ENCODE measurements at places on chromosomes 2 and 18.

DNA sequence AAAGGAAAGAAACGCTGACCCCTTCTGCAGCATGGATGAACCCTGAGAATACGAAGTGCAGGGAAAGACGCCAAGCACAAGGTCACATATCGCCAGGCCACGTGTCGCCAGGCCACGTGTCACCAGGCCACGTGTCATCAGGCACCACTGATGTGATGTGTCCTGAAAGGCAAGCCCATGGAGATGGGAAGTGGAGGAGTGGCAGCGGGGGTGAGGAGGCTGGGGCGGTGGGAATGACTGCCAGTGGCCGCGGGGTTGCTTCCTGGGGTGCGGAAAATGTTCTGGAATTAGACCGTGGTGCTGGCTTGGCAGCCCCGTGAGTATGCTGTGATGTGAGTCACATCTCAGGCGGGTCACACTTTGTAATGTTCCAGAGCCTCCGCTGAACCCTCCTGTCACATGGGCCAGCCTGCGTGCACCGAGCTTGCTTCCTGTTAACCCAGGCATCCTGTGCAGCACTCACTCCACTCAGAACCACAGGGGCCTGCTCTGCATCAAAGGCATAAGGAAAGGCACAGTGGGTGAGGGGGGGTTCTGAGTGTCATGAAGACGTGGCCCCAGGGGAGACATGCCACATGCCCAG is 39.0 kb downstream of the SLC66A2 start:
- no peak for DNase-seq

- no peak for DNase-seq
These were observed 7.1 kb downstream of the KCNE4 start for GRCh38 chr2:223058952-223059716.

- no peak for DNase-seq
These were observed 1084.7 kb upstream of the NXPH2 start for GRCh38 chr2:139864821-139865302.

- DNase-seq, result no peak
These were observed 28.7 kb upstream of the SKOR2 start for GRCh38 chr18:47280121-47280520.

- no peak for DNase-seq
These were observed 62.0 kb downstream of the IKZF2 start for GRCh38 chr2:213089438-213089837.

GRCh38 chr18:22191923-22192322 is 22.5 kb downstream of the GATA6 start:
- no peak for DNase-seq

DNA sequence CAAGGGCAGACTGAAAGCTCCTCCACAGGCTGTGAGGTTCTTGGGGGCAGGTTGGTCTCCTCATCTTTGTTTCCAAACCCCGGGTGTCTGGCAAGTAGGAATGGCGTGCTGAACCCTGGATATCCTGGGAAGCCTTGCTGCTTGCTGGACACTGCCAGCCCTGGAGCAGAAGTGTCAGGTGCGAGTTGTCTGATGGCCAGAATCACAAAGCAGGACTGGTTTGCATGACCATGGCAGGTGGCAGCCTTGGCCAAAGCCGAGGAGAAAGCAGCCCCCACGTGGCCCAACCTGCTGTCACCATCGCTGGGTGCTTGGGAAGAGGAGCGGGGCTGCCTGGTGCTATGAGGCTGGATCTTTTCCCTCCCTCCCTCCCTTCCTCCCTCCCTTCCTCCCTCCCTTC is 309.5 kb upstream of the HS6ST1 start:
- DNase-seq, result no peak

DNA sequence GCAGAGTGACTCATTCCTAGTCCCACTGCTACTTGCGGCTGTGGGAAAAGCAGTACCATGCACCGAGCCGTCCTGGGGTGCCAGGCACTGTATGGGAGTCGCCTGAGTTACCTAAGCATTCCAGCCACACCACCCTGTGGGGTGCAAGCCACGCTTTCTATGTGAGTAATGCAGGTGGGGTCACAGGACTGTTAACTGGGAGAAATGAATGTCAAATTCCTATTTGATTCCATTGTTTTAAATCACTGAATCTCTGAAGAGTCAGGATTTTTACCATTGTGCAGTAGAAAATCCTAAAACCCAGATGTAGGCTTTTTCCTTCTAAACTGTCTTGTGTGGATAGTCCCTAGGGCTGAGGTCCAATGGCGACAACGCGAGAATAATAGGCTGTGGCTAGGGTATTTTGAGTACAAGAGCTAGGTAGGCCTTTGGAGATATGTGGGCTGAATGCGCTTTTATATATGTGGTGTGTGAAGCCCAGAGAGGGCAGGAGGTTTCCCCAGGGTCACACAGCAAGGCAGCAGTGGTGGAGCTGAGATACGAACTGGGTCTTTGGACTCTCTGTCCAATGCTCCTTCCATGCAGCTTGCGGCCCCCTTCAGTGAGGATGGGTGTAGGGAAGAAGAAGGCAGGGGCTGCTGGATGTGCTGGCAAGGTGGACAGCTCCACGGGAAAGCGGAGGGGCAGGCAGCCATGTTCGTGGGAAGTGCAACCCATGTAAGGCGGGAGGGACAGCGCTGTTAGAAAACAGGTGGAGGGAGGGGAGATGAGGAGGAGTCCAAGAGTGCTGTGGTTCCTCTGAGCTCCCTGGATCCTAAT is 83.2 kb downstream of the DDX1 start:
- DNase-seq, result no peak

DNA sequence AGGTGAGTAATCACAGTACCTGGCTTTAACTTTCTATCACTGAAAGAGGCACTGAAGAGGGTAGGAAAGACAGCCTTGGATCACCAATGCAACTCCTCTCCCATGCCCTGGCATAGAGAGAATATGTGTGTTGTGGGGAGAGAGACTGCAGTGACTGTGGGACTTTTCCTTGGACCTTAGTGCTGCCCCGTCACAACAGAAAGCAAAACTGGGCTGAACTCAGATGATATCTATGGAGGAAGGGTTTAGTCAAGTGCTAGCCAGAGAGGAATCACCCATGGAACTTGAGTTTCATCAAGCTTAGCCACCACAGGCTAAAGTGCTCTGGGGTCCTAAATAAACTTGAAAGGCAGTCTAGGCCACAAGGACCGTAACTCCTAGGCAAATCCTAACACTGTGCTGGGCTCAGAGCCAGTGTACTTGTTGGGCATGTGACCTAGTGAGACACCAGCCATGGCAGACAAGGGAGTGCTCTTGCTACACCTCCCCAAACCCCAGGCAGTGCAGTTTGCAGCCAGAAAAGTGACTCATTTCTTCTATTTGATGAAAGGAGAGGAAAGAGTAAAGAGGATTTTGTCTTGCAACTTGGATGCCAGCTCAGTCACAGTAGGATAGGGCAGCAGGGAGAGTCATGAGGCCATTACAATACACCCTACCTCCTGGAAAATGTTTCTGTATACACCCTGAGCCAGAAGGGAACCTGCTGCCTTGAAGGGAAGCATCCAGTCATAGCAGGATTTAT is 105.8 kb upstream of the SPOPL start:
- DNase-seq, result no peak

- DNase-seq, result no peak
These were observed 1355.4 kb upstream of the ACVR2A start for GRCh38 chr2:146489386-146489785.

DNA sequence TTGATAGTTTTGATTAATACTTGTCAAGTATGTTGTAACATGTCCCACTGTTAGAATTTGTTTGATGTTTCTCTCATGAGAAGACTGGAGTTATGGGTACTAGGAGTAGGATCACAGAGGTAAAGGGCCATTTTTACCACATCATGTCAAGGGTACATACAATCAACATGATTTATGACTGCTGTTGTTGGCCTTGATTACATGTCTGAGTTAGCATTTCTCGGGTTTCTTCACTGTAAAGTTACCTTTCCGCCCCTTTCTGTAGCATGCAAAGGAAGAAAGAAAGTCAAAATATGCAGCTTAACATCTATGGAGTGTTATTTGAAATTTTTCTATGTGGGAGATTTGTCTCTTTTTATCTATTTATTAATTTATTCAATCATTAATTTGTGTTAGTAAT is 1456.4 kb downstream of the SUCLG1 start:
- no peak for DNase-seq

DNA sequence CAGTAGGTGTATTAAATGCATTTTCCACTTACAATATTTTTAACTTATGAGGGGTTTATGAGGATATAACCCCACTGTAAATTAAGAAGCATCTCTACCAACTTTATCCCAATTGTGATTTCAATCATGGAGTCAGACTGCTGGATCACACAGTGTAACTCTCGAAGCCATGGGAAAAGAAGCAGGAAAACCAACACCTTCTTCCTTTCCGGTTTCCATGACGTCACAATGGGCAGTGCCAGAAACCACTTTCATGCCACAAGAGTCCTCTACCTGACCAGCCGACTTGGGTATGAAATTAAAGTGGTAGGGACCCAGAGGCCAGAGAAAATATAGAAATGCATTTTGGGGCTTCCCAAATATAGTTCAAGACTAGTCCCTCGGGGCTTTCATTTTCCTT is 4.2 kb downstream of the RNF152 start:
- no peak for DNase-seq

DNA sequence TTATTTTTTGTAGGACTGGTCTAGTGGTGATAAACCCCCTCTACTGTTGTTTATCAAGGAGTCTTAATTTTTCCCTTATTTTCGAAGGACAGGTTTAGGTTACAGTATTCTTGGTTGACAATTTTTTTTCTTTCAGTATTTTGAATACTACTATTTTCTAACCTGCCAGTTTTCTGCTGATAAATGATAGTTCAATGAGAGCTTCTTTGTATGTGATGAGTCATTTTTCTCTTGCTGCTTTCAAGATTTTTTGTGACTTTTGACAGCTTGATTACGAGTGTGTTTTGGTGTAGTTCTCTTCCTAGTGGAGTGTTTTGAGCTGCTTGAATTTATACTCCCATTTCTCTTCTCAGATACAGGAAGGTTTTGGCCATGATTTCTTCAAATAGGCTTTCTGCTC is 77.5 kb downstream of the ACSL3 start:
- no peak for DNase-seq

DNA sequence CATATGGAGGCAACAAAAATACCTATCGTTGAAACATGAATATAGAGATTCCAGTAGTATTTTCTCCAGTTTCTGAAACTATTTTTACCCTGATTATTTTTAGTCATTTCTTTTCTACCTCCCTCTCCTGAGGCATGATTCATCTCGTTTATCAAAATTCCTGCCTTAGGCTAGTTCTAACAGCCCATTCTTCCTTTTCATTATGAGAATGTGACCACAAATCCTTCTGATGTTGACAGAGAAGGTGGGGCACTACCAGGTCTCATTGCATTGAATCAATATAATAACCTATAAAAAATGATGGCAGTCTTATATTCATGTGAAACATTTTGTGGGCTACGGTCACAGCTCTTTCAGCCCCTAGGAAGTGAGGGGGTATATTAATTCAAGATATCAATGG is 406.5 kb upstream of the UBE2E3 start:
- no peak for DNase-seq

DNA sequence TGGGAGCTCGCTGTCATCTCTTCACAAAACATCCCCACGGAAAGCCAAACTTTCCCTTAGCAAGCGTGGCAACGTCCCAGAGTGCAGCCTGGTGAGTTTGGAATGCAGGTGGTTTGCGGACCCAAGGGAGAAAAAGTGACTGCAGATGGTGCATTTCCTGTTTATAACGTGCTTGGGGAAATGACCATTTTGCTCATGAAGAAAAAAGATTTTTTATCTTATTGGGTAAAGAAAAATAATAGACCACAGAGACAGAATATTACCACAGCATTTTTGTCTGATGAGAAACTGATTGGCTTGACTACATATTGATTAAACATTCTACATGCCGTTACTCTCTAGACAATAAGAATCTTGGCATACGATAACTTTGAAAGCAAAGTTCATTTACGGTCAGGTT is 136.5 kb downstream of the COPS8 start:
- DNase-seq, result no peak

DNA sequence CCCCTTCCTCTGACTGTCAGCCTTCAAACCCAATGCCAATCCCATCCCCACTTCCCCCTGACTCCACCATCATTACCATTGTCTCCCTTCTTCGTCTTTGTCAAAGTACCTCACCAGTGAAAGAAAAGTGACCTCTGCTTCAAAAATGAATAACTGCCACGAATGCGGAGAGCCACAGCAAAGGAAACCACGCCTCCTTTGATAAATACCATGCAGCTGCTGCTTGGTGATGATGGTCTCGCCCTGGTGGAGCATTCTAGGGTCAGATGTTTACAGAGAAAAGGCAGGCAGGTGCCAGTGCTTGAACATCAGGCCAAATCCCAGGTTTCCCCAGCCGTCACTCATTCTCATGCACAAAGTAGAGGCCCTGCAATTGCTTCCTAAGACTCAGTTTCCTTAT is 162.2 kb downstream of the BCL11A start:
- no peak for DNase-seq

GRCh38 chr18:75378376-75379315 is 48.9 kb downstream of the SMIM21 start:
- no peak for DNase-seq

DNA sequence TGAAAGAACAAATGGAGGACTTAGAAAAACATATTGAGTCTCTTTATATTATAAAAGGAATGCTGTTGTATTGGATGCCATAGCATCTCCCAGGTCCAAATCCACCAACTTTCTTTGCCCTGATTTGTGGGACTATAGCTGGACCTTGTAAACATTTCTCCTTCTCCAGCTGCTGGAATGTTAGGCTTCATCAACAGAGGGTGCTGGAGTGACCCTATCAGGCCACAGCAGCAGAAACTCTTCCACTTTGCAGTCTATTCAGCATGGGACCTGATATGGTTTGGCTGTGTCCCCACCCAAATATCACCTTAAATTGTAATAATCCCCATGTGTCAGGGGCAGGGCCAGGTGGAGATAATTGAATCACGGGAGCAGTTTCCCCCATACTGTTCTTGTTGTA is 138.4 kb upstream of the ARL4C start:
- no peak for DNase-seq

GRCh38 chr2:101410746-101411145 is 23.4 kb upstream of the CREG2 start:
- no peak for DNase-seq

GRCh38 chr2:64852771-64853241 is 136.4 kb upstream of the SLC1A4 start:
- peak; percentile 70 for DNase-seq

DNA sequence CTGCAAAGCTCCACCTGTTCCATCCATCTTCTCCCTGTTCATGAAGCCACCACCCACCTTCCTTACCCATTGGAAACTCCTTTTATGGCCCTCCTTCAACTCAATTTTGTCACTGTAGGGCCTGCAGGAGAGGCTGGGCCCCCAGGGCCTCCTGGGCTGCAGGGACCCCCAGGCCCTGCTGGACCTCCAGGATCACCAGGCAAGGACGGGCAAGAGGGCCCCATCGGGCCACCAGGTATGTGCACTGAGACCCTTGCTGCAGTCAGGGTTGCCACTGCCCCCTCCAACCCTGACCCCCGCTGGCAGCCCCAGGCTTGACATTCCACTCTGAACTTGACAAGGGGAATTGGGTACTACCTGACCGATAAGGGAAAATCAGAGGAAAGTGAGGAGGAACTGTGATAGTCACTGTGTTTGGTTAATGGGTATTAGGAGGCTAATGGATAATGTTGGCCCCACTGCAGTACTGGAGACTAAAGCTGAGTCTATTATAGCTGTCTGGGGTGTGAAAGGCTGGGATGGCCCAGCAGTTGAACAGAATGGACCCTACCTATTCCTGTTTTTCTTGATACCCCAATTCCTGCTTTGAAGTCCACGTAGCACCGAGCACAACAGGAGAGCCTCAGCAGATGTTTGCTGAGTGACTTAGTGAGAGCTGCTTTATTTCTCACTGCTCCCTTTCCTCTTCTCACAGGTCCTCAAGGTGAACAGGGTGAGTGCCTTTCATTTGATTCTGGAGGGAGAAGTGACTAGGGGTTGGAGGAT is 2.1 kb upstream of the KHK start:
- DNase-seq, result no peak
